OCI-LY7 (cell line): ENCODE measurements at places on chromosomes 5 and 9.

GRCh38 chr5:178323961-178324360 lies 91.4 kb upstream of the PHYKPL start:
- DNase-seq: no peak

DNA sequence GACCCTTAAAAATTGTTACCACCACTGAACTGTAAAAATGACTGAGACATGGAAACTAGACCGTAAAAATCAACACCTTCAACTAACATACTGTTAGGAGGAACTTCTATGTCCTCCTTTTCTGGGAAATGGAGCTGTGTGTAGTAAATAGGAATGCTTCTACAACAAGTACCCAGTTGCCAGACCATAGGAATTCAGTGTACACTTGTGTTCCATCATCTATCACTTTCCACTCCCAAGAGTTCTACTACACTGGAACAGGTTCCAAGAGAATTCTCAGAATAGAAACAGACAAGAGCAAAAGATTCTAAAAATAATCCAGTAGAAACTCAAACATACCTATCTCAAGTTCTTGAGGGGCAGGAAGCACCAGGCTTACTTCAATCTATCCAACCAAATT lies 23.6 kb downstream of the UBAP2 start:
- no peak for DNase-seq

- peak; percentile 27 for DNase-seq
Measured at GRCh38 chr5:80125962-80126480, 90.9 kb downstream of the THBS4 start.

DNA sequence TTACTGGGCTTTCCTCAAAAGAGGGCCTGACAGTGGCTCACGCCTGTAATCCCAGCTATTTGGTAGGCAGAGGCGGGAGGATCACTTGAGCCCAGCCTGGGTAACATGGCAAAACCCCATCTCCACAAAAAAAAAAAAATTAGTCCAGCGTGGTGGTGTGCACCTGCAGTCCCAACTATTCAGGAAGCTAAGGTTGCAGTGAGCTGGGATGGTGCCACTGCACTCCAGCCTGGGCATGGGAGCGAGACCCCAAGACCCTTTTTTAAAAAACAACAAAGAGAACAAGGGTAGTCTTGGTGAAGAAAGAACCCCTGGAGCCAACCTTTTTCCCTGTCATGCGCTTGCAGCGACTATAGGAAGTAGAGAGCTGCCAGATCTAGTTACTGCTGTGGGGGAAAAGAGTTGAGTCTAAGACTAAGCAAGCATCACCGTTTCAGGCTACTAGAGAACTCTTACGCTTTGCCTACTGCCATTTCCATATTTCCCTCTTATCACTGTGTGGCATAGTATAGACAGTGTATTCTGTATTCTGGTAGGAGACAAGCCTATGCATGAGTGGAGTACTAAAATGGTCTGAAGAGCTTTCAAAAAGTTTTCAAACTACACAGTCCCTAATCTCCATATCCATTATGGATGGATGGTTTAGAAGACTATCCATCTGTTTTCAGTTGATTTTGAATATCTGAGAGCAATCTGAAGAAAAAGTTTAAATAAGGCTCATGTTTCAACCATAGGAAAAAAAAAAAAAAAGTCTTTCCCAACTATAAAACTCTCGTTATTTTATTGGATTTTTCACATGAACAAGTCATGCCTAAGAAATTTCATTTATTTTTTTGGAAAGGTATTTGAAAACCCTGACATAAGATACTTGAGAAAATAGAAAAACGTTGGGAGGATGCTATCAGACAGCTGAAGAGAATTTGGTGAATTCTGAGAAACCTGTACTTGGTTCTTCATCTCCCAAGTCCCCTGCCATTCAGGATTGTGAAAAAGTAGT lies 2.6 kb downstream of the C9orf40 start:
- no peak for DNase-seq

DNA sequence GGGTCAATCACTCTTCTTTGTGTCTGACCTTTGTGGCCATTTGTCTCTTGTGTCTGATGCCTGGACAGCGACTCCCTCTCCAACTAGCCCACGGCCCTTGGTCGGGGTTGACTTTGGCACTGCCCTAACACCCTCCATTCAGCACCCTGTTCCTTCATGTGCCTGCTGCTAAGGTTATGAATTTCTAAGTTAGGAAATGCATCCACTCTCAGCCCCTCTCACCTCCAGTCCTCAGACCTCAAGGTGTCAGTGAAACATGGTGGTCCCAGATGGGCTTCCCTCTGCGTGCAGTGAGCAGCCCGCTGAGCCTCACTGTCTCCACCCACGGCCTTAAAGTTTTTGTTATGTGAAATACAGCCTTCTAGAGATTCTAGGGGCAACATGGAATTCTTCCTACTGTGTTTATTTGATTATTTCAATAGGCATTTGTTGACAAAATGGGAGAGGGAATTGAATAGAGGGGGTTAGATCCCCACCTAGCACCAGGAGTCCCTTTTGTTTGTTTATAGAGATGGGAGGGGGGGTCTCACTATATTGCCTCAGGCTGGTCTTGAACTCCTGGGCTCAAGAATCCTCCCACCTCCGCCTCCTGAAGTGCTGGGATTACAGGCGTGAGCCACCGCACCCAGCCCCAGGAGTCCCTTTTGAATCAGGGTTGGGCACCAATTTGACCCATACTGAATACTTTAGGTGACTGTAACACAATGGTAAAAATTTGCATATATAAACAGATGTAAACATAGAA lies 1.6 kb upstream of the GLIPR2 start:
- DNase-seq: no peak

DNA sequence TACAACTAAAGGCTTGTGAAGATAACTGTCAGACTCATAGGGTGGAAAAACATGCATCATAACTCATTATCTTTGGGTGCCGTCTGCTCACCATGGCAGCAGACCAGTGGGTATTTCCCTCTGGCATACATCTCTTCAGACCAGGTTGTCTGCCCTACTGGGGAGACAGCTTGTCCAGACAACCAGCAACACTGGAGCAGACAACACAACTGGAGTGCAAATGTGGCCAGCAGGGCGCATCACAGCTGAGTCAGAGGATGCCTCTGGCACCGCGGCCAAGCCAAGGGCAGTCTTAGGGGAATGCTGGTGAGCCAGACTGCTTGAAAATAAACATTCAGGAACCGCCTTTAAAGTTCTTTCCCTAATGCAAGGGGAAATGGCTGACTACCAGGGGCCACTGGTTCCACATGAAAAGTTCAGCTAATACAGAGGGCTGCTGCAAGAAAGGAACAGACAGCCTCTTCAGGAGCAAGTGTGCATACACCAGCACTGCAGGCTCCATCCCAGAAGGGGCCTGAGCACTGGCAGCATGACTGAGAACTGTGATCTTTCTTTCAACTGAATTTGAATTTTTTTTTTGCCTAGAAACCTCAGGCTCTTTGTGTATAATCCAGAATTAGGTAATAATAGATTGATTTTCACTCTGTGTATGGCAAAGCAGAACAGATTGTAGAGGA lies 77.3 kb downstream of the MAMDC2 start:
- no peak for DNase-seq

DNA sequence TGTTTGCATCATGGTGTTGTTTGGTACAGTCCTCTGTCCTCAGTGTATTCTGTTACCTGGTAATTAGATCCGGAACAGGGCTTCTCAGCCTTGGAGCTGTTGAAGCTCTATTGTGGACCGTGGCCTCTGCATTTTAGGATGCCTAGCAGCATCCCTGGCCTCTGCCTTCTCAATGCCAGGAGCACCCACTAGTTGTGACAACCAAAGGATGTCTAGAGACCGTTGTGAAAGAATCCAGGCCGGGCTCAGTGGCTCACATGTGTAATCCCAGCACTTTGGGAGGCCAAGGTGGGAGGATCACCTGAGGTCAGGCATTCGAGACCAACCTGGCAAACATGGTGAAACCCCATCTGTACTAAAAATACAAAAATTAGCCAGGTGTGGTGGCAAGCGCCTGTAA lies 159.6 kb downstream of the CACNA1B start:
- DNase-seq: no peak

- no peak for DNase-seq
Measured at GRCh38 chr5:74616236-74617146, 24.0 kb downstream of the ENC1 start.

- no peak for DNase-seq
Measured at GRCh38 chr5:154943527-154943926, 2.7 kb downstream of the MRPL22 start.

DNA sequence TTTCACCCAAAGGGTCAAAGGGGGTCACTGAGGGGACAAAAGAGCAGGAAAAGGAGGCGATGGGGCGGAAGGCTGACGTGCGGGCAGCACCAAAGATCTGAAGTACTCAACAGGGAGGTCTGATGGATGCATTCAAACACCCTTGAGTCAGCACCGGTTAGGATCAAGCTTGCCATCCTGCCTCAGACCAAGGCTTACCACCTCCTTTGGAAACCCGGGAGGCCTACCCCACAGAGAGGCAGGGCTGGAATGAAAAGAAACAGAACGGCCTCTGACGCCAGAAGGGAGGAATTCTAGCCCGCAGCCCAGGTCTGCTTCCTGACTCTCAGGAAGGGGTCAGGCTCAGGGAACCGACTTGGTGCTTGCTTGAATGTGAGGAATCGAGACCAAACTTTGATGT lies 125.6 kb downstream of the PAPPA start:
- no peak for DNase-seq

GRCh38 chr9:125812403-125812802 lies 65.2 kb downstream of the PBX3 start:
- no peak for DNase-seq

- DNase-seq: peak; percentile 81
Measured at GRCh38 chr5:178145965-178146820, 7.5 kb downstream of the NHP2 start.

DNA sequence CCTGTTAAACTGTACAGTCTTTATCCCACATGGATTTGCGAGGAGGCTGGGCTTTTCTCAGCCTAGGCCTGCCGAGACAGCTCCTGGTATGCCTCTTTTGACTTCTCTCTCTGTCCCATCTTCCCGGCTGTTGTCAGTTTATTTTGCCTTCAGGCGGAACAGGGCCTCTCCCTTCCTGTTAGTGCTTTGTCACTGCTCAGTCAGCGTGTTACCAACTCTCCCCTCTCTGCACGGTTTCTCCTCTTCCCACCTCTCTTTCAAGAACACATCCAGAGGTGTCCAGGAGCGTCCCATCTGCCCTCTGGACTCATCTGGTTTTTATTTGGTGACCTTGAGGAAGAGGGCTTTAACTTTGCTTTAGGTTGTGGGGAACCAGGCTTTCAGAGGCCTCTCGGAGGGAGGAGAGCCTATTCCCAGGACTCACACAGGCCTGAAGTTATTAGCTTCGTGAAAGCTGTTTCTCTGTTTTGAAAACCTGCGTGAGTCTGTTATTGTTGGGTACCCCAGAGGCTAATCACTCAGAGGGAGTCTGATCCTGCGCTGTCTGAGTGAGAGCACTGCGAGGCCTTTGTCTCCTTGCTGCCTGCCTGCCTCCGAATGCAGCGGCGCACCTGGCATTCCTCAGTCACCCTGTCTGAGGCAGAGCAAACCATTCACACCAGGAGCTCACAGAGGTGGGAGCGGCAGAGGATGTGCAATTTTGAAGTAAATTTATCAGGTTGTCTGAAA lies 234.4 kb upstream of the MPDZ start:
- DNase-seq: no peak

GRCh38 chr5:37667846-37668245 lies 172.0 kb downstream of the GDNF start:
- no peak for DNase-seq

DNA sequence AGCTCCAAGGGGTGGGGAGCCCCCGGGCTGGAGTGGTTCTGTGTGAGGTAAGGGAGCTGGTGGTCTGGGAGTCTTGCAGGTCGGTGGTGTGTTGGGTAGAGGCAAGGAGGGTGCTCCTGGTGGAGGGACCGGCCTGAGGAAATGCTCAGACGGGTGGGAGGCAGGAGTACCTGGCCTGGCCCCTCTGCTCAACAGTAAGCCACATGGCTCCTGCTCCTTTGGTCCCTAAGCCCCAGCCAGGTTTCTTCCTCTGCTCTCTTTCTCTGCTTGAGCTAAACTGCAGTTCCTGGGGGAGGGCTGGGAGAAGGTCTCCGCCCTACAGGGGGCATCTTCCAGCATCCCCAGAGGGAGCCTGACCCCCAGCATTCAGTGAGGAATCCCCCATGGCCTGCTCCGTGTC lies 17.2 kb downstream of the TSPAN17 start:
- no peak for DNase-seq

DNA sequence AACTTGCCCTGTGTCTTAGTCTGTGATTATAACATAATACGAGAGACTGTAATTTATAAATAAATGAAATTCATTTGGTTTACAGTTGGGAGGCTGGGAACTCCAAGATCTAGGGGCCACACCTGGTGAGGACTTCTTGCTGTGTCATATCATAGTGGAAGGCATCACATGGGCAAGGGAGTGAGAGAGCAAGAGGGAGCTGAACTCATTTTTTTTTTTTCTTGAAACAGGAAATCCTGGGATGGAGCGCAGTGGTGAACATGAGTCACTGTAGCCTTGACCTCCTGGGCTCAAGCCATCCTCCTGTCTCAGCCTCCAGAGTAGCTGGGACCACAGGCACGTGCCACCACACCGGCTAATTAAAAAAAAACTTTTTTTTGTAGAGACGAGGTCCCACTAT lies 7.2 kb downstream of the MLANA start:
- DNase-seq: no peak

- DNase-seq: no peak
Measured at GRCh38 chr9:125579030-125579932, 127.7 kb downstream of the MAPKAP1 start.

DNA sequence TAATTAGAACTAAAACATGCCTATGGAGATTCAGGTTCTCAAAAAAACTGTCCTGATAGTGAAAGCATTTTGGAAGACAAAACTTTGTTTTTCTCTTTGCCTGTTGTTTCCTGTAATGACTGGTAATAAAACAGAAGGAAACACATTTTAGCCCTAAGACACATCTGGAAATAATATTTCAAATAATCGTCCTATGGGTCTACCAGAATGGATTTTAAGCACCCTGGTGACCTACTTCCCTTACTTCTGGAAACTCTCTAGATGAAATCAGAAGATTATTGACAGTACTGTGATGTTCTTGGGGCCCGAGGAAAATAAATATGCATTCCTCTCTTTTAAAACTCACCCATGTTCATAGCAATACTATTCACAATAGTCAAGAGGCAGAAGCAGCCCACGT lies 110.1 kb upstream of the TLE4 start:
- DNase-seq: no peak

- DNase-seq: peak; percentile 24
Measured at GRCh38 chr9:114450833-114451706, 54.2 kb downstream of the WHRN start.

- no peak for DNase-seq
Measured at GRCh38 chr5:18068826-18069225, 434.6 kb downstream of the TAF11L14 start.

GRCh38 chr5:11878814-11879213 lies 25.4 kb downstream of the CTNND2 start:
- no peak for DNase-seq

- no peak for DNase-seq
Measured at GRCh38 chr9:110615498-110615897, 36.0 kb upstream of the SVEP1 start.

GRCh38 chr5:126656401-126657007 lies 55.8 kb downstream of the PHAX start:
- peak; percentile 55 for DNase-seq

GRCh38 chr5:160867976-160868375 lies 16.0 kb upstream of the ATP10B start:
- DNase-seq: no peak
